Activated CD4-positive, alpha-beta T cell treated with anti-CD3 and anti-CD28 coated beads for 4 hours (primary cell): ENCODE measurements at places on chromosomes 2 and 18.
A peak's percentile ranks its signal among the peaks of the same experiment; 100 is the strongest.

GRCh38 chr18:47163241-47163640 lies 12.9 kb downstream of the IER3IP1 start:
- DNase-seq = no peak

DNA sequence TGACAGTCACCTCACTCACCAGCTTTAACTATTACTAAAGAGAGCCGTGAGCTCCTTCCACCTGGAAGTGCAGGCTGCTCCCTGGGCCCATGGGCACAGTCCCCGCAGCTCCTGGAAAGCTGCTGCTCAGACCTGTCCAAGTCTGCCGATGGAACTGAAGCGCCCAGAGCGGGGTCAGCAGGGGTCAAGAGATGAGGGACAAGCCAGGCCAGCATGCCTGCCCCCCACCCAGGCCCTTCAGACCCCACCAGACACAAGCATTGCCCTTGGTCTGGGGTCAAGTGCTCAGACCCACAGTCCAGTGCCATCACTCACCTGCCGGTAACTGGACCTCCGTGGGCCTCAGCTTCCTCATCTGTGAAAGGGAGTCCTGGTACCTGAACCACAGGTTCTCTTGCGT lies 59.9 kb downstream of the BIN1 start:
- DNase-seq = no peak

DNA sequence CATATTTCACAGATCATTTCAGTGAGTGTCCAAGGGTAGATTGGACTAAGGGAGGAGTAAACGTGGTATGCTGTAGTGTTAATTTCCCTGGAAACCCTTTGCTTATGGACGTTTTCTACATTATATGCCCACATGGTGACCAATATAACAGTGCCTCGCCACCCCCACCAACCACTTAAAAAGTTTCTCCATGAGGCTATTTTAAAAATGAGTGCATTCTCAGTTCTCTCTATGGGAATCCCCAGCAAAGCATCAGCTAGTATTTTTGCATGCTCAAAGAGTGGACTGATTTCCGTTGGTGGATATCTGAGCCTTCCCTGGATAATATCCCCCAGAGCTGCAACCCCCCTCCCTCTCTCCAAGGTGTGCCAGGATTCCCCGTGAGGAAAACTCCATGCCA lies 73.2 kb downstream of the TGFA start:
- no peak for DNase-seq

GRCh38 chr18:49645841-49646351 lies 84.0 kb downstream of the LIPG start:
- DNase-seq = no peak

GRCh38 chr2:157936406-157936805 lies 60.3 kb upstream of the ACVR1 start:
- DNase-seq = no peak

GRCh38 chr2:48205137-48205798 lies 299.0 kb upstream of the FBXO11 start:
- DNase-seq = no peak

DNA sequence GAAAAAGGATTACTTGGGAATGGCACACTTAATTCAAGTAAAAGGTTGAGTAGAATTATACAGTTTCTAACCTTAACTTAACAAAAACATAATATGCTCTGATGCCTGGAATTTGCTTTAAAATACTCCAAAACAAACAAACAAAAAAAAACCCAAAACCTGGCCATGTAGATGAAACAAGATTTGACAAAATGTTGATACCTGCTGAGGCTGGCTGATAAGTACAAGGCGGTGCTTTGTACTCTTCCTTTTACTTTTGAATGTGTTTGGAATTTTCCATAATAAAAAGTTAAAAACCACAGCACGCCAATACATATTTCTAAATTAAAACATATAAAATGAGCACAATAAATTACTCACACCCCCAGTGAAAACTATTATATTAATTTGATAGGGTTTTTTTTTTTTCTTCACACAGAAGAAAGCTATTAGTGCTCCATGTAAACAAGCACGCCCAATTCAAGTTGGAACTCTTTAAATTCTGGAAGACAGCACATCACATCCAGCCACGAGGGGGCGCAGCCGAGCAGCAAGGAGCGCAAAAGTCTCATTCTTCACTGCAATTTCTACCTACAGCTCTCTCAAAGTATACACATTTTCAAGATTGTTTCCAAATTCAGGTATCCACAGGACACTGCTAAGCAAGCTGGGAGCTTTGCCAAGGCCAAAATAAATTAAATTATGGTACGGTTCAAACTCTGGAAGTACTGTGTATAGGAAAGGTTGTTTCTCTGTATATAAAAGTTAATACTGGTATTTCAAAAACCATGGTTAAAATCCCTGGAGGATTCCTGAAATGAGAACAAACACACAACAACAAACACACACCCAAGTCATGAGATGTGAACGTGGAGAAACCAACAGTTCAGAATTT lies 7.5 kb downstream of the SERTAD2 start:
- peak; percentile 82 for DNase-seq

- no peak for DNase-seq
These were observed 18.7 kb upstream of the CCBE1 start for GRCh38 chr18:59715966-59716369.

- DNase-seq = no peak
These were observed 39.6 kb downstream of the DCDC2C start for GRCh38 chr2:3742743-3743508.

- DNase-seq = no peak
These were observed 43.9 kb upstream of the SGPP2 start for GRCh38 chr2:222380456-222380855.

GRCh38 chr2:58064086-58064485 lies 17.5 kb downstream of the VRK2 start:
- no peak for DNase-seq

- DNase-seq = no peak
These were observed 298.8 kb downstream of the SRBD1 start for GRCh38 chr2:45312275-45312674.

DNA sequence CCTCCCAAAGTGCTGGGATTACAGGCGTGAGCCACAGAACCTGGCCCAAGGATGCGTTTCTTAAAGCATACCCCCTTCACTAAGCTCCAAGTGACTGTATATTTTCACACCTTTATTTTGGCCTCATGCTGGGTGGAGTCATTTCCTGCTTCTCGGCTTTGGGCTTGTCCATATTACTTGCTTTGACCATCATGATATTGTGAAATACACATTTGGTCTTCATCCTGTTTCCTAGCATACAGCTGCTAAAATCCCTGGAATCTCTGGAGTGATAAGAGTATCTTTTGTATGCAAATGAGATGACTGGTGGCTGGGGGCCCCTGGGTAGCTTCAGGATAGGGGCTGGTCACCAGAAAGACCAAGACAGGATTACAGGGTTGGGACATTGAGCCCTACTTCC lies 17.6 kb upstream of the COLEC12 start:
- DNase-seq = no peak

- no peak for DNase-seq
These were observed 282.7 kb downstream of the EPHA4 start for GRCh38 chr2:221289389-221289788.

DNA sequence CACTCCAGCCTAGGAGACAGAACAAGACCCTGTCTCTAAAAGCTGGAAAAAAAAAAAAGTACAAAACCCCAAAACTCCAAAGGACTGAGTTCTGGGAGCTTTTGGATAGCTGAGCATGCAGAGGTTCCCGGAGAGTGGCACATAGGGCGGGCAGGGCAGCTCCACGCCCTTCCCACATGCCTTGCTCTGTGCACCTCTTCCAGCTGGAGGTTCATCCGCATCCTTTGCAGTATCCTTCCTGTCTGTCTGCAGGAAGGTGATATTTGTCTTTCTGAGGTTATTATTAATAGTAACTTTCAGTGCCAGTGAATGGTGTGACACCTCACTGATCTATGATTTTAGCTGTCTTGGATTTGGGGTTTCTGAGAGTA lies 70.2 kb downstream of the INPP4A start:
- no peak for DNase-seq

- DNase-seq = no peak
These were observed 126.7 kb downstream of the TWIST2 start for GRCh38 chr2:238974501-238975166.

GRCh38 chr2:230537531-230537976 lies 121.6 kb downstream of the SP100 start:
- no peak for DNase-seq

DNA sequence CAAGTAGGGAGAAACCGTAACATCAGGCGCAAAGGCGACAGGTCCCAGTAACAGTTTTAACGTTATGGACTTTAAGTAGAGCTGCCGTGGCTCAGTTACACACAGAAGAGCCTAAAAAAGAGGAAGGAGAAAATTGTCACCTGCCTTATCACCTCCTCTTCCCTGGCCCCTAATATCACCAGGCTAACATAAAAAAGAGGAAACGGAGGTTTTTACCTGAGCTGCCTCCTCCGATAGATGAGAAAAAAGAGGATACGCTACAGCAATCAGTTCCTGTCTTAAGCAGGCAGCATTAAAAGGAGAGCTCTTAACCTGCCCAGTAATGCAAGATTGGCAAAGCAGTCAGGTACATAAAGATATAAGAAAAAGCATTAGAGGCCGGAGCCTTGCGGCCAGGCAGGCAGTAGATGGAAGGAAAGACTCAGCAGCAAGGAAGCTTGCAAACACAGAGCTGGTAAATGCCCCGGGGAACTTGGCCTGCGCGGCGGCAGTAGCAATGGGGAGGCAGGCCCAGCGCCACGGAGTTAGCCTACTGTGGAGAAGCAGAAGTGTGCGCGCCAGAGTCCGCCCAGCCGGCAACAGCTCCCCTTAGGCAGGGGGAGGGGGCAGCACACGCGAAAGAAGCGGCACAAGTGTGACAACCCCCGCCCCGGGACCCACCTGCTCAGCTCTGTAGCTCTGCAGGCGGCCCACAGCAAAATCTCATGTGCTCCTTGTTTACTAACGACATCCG lies 116.3 kb upstream of the SCN7A start:
- no peak for DNase-seq

- no peak for DNase-seq
These were observed 37.0 kb upstream of the FOSL2 start for GRCh38 chr2:28355521-28356094.

GRCh38 chr2:235070063-235070706 lies 118.4 kb downstream of the SH3BP4 start:
- DNase-seq = no peak

- no peak for DNase-seq
These were observed 25.1 kb downstream of the DNPEP start for GRCh38 chr2:219362524-219363164.

DNA sequence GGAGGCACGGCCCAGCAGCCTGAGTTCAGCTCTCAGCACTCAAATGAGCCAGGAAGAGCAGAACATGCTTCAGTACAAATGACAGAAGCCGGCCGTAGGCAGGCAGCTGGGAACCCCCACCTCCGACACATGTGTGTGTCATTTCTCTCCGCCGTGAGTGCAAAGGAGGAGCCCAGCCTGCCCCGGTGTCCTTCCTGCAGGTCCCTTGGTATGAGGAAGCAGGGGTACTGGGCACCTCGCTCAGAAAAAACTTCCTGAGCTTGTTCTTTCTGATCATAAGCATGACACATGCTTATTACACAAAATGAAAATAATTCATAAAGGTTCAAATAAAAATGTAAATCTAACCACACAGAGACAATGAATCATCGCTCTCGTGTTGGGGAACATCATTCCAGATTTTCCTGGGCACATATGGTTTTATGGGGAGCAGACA lies 35.3 kb downstream of the KCNF1 start:
- no peak for DNase-seq

GRCh38 chr2:79446313-79446712 lies 66.5 kb upstream of the CTNNA2 start:
- DNase-seq = no peak

GRCh38 chr2:102425441-102426132 lies 2.6 kb downstream of the IL18RAP start:
- DNase-seq = no peak

DNA sequence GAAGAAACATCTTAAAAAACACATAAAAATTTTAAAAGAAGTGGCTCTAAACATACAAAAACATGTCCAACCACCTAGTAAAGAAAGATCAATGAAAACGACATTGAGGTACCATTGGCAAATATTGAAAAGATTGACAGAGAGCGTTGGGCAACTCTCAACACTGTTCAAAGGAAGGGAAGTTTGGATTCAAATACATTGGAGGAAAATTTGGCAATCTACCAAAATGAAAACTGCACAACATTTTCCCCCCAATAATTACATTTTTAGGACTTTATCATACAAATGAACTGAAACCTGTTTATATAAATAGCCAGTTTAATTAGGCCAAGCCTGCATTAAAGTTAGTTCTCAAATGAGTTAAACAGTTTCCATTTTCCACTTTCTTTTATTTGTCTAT lies 758.9 kb downstream of the NRXN1 start:
- DNase-seq = no peak

DNA sequence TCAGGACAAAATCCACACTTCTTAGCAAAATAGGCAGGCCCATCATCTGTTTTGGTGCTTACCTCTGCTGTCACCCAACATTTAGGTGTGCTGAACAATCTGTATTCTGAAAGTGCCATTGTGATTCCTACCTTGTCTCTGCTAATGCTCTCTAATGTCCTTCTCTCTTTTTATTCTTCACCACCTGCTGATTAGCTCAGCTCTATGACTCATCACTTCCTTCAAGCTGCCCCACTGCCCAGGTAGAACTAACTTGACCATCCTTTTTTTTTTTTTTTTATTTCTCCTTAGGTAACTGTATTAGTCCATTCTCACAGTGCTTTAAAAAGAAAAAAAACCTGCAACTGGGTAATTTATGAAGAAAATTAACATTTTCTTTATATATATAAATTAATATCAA lies 478.7 kb upstream of the POU3F3 start:
- DNase-seq = no peak

GRCh38 chr2:241298673-241299072 lies 16.8 kb downstream of the HDLBP start:
- DNase-seq = peak; percentile 17

GRCh38 chr18:9191658-9192256 lies 55.2 kb downstream of the ANKRD12 start:
- no peak for DNase-seq

- no peak for DNase-seq
These were observed 33.1 kb upstream of the ZNF532 start for GRCh38 chr18:58831606-58832005.
